ENCODE measurements at places on chromosomes 16 and 17.

GRCh38 chr17:17298108-17298507 lies 5.1 kb upstream of the NT5M start:
- DNase-seq = no peak

- no peak for DNase-seq
Measured at GRCh38 chr17:14805348-14805747, 459.8 kb downstream of the PMP22 start.

GRCh38 chr16:87380881-87381280 lies 2.7 kb downstream of the FBXO31 start:
- DNase-seq = no peak

DNA sequence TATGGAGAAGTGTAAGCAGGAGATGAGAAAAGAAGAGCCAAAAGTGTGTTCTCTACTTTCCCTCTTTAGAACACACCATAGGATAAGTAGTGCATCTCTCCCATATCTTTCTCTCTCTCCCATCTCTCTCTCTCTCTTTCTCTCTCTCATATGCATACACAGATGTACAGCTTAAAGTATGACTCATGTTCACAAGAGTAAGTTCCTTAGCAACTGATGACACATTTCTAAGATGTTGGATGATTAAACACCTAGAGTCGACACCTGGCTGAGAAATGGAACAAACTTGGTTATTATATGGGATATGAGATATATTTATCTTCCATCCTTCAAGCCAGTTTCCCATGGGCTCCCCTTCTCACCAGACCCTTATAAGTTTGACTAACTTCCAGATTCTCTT lies 113.5 kb downstream of the TMEM132E start:
- DNase-seq = no peak

DNA sequence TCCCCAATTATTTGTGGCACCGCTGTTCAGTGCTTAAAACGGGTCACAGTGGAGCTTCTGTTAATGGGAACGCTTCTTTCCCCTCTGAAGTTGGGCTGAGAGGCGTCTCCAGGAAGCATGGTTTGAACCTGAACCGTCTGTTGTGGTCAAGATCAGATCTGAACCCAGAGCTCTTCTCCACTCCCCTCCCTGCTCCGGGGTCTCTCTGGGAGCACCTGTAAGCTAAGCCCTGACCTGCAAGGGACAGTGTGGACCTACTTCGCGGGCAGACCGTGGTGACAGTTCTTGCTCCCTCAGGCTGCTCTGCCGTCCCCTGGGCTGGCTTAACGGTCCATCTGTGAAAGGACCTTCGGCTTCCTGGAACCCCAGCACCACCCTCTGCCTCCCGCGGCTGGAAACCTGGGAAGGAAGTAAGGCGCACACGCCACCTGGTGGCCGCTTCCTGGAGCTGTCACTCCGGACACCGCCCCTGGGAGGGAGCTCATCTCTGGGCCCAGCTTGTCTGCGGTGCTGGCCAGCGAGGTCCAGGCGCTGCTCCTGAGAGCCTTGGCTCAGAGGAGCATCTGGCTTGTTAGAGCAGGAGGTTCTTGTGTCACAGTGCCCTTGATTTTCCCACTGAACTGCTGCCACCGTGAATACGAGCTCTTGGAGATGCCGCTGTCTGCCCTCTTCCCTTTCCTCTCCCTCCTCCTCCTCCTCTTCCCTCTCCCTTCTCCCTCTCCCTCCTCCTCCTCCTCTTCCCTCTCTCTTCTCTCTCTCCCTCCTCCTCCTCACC lies 518.5 kb upstream of the EEF2KMT start:
- DNase-seq = peak; percentile 45

GRCh38 chr17:16888413-16889087 lies 83.4 kb downstream of the TNFRSF13B start:
- DNase-seq = no peak

- no peak for DNase-seq
Measured at GRCh38 chr16:49003992-49004391, 277.6 kb downstream of the CBLN1 start.

- DNase-seq = peak; percentile 42
Measured at GRCh38 chr17:80832266-80832676, 159.4 kb upstream of the CHMP6 start.

DNA sequence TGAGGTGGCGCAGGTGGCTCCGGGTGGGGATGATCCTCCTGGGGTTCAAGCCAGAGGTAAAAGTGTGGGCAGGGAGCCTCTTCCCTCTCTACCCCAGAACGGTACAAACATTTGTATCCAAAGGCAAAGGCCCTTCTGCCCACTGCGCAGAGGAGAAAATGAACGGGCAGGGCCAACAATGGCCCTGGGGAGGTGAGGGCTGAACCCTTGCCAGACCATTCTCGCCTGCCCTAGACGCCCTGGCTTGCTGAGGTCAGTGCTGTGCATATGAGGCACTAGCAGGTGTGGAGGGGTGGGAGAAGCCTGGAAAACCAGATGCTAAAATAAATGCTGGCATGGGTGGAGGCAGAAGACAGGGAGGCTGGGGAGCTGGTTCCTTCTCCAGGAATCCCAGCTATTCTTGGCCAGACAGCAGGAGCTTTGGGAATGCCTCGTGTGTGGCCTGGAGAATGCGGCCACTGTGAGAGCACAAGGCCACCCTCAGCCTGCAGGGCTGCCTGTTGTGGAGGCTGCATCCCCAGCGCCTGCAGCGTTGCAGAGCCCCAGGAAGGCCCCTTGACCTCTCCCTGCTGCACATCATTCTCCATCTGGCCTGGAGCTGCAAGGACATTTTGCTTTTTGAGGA lies 4.5 kb downstream of the C17orf50 start:
- no peak for DNase-seq

- DNase-seq = peak; percentile 90
Measured at GRCh38 chr17:78933959-78934568, 8.9 kb upstream of the TIMP2 start.

DNA sequence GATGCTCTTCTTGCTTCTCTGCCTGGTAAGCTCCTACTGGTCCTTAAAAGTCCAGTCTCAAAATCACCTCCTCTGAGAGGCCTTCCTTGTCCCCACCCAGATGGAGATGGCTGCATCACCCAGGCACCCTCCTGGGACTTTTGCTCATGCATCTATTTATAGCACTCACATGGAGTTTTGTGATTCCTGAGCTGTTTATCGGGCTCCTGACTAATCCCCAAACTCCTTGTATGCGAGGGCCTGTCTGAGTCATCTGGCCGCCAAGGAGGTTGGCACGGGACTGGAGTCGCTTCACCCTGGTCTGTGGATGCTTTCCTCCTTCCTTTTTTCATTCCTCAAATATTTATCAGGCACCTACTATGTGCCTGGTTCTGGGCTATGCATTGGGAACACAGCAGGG lies 2.3 kb upstream of the MAP2K3 start:
- DNase-seq = no peak

GRCh38 chr17:32822996-32823395 lies 53.9 kb downstream of the MYO1D start:
- DNase-seq = peak; percentile 43

DNA sequence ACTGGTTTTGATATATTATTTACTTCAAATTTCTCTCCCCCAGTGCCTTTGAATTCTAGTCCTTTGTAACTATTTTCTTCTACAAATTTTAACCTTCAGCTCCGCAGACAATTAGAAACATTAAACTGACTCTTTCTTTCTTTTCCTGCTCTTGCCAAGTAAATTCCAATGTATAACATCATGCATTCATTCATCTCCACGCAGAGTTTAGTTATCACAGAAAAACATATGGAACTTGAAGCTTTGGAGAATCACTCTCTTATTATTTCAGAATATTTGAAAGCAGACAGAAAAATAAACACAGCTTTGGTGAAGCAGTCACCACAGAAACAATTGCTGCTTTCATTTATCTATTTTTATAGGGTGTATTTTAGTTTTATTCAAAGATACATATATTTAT lies 778.7 kb upstream of the CDH8 start:
- DNase-seq = no peak

GRCh38 chr17:45332989-45333701 lies 16.3 kb upstream of the MAP3K14 start:
- DNase-seq = no peak

DNA sequence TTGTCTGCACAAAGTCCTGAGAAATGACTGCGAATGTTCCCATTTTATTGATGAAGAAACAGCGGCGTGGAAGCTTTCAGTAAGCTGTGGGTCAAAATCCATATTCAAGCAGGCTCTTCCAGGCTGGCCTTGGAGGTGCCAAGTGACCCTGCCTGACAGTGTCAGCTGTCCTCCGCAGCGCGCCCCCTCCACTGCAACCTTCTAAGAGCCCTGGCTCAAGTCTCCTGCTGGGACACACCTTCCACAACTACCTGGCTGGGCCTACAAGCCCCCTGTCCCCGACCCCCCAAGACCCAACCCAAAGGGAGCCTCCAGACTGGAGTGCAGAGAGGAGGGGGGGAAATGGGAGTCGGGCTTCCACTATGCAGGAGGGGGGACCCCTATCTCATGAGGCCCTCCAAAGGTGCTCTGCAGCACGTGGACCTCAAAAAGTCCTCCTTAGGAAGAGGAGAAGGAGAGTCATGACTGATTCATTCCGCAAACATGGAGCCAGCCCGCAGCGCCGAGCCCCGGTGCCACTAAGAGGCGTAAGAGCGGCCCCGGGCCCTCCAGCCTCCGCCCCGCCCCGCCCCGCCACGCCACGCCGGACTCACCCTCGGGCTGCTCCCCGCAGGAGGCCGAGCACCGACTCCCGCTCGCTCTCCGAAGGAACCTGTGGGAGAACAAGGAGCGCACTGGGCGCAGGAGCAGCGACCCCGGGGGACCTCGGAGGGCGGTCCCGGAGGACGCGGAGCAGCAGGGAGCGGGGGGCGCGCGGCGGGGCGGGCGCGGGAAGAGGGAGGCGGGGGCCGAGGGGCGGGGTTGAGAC lies 574 bp downstream of the MPP3 start:
- DNase-seq = no peak

GRCh38 chr17:64781014-64781756 lies 119.1 kb upstream of the SMURF2 start:
- no peak for DNase-seq

- no peak for DNase-seq
Measured at GRCh38 chr17:74937064-74938051, 1.7 kb downstream of the OTOP3 start.

DNA sequence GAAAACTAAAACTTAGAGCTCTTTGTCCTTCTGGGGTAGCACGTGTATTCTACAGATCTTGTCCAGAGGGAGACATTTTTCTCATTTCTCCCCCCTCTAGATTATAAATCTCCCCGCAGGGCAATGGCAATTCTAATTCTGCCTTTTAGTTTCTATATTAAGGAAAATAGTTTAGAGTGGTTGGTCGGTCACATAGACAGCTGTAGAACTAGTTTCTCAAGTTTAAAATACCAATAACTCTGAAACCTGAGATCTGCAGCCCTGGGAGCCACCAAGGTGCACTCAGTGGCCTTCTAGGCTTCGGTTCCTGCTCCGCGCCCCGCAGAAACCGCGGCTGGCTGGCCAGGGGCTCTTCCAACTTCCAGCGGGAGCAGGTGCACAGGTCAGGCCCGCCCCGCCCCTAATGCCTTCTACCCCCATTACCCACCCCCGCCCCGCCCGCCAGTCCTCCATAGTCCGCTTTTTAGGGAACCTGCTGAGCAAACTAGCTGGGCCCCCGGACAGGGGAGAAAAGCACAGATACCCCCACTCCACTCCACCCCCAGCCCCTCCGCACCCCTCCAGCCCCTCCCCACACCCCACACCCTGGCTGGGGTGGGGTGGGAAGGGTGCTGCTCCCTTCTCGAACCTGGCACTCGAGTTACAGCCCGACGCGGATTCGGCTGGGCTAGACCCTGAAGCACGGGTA lies 431 bp downstream of the SLFN11 start:
- peak; percentile 43 for DNase-seq

GRCh38 chr17:35255316-35255715 lies 12.4 kb downstream of the SLFN5 start:
- DNase-seq = no peak

- DNase-seq = no peak
Measured at GRCh38 chr17:64622931-64623654, 39.0 kb downstream of the SMURF2 start.

DNA sequence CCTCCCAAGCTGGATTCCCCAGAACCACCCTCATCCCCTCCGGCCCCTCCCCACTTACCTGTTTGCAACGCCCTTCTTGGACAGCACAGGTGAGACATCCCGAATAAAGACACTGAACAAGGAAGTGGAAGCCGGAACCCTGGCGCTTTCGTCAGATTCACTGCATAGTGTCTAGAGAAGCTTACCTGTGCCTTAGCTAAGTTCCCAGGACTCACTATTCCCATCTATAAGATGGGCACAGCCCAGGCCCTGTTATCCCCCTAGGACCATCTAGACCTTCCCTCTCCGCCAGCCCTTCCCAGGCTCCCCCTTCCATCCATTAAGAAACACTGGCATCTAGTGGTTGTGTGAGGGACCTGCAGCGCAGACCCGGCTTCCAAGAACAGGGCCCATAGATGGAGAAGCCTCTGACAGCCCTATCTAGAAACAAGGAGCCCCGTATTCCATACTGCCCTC lies 26.9 kb upstream of the RPL38 start:
- peak; percentile 73 for DNase-seq

DNA sequence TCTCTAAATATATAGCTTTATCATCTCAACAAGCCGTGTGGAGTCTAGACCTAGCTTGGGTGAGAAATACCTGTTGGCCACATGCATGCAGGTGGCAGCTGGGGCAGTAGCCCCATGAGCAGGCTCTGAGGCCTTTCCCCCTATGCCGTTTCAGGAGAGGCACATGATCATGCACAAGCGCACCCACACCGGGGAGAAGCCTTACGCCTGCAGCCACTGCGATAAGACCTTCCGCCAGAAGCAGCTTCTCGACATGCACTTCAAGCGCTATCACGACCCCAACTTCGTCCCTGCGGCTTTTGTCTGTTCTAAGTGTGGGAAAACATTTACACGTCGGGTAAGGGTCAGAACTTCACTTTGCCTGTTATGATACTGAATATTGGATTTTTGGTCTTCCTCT lies 16.7 kb upstream of the CARMIL2 start:
- DNase-seq = no peak

- DNase-seq = no peak
Measured at GRCh38 chr17:37111329-37111728, 162.6 kb downstream of the AATF start.

- no peak for DNase-seq
Measured at GRCh38 chr17:49022391-49022941, 25.3 kb downstream of the IGF2BP1 start.

- DNase-seq = peak; percentile 96
Measured at GRCh38 chr17:48012151-48012520, 25.5 kb downstream of the COPZ2 start.

GRCh38 chr16:30946671-30947540 lies 2.0 kb upstream of the ORAI3 start:
- DNase-seq = no peak

GRCh38 chr17:1217089-1217385 lies 37.3 kb upstream of the ABR start:
- no peak for DNase-seq

DNA sequence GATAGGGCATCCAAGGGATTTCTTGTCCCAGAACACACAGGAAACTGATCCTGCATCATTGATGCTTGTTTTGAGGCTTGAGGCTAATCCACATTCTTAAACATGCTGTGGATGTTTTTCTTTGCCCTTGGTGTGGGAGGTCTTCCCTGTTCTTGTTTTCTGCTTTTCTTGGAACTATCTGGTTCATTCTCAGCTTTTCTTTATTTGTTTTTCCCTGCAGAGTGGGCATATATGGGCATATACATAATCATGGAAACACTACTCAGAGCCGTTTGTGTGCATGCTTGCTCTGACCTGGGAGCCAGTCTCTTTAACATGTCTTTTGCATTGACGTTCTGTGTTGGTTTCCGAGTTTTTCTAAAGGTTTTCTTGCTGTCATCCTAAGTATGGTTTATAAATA lies 300.0 kb downstream of the SNX29 start:
- no peak for DNase-seq

- DNase-seq = no peak
Measured at GRCh38 chr17:43547659-43548256, 1.6 kb upstream of the ETV4 start.

- no peak for DNase-seq
Measured at GRCh38 chr17:6509921-6510320, 46.4 kb downstream of the PITPNM3 start.

GRCh38 chr16:2040787-2041522 lies 6.7 kb downstream of the NTHL1 start:
- peak; percentile 57 for DNase-seq

Data from NCI-H1417 (cell line).